ENCODE measurements at places on chromosomes 2 and 18.

- no peak for DNase-seq
Measured at GRCh38 chr2:210189452-210190138, 18.4 kb upstream of the KANSL1L start.

DNA sequence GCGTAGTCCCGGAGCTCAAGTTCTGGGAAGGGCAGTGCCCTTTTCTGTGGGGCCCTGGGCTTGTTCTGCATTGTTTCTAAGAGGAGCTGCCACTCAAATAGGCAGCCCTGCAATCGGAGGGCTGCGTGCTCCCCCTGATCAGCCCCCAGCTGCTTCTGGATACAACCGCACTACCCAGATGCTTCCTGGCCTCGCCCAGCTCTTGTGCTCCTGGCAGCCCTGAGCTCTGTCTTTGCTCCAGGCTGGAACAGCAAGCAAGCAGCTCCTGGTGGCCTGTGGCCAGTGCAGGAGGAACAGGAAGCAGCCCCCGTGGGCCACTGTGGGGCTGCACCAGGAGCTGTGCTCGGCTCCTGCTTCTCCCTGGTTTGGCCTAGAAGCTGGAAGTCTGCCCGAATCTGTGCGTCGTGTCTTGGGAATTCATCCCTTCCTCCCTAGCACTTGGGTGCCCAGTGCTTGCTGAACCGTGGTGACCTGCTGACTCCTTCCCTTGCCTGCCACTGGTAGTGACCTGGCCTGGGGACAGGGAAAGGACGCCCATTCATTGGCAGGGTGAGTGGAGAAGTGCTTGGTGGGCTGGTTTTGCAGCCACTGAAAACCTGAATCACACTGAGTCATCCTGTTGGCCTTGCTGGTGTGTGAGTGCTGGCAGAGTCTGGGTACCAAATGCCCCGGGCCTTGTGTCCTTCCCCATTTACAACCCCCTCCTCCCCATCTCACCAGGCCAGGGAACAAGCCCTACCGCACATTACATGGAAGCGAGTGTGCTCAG lies 27.3 kb upstream of the NTSR2 start:
- no peak for DNase-seq

GRCh38 chr2:102142829-102143449 lies 393 bp downstream of the IL1R1 start:
- DNase-seq, result no peak

GRCh38 chr2:189526241-189526640 lies 54.3 kb downstream of the SLC40A1 start:
- DNase-seq, result no peak

- DNase-seq, result no peak
Measured at GRCh38 chr18:67043276-67043675, 439.4 kb upstream of the CDH19 start.

GRCh38 chr18:51153659-51154371 lies 43.7 kb downstream of the MEX3C start:
- DNase-seq, result peak; percentile 21

DNA sequence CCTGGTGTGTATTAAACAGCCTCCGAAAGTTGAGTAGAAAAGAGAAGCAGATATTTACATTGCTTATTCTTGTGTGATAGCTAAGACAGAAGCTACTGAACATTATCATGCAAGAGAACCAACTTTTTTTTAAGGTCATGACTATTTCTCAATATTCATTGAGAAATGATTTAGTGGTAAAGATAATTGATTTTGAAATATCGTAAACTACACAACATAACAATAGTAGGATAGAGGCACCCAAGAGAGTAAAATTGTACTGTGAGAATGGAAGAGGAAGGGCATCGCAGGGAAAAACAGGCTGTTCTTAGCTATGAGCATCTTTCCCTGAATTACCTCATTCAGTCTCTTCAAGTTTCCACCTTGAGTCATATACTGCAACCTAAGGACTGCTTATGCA lies 25.2 kb downstream of the HRH4 start:
- DNase-seq, result no peak

DNA sequence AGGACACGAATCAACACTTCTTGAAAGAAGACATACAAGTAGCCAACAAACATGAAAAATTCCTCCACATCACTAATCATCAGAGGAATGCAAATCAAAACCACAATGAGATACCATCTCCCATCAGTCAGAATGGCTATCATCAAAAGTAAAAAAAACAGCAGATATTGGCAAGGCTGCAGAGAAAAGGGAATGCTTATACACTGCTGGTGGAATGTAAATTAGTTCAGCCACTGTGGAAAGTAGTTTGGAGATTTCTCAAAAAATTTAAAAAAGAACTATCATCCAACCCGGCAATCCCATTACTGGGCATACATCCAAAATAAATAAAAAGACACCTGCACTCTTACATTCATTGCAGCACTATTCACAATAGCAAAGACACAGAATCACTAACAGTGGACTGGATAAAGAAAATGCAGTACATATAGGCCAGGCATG lies 78.7 kb downstream of the GRB14 start:
- DNase-seq, result no peak

DNA sequence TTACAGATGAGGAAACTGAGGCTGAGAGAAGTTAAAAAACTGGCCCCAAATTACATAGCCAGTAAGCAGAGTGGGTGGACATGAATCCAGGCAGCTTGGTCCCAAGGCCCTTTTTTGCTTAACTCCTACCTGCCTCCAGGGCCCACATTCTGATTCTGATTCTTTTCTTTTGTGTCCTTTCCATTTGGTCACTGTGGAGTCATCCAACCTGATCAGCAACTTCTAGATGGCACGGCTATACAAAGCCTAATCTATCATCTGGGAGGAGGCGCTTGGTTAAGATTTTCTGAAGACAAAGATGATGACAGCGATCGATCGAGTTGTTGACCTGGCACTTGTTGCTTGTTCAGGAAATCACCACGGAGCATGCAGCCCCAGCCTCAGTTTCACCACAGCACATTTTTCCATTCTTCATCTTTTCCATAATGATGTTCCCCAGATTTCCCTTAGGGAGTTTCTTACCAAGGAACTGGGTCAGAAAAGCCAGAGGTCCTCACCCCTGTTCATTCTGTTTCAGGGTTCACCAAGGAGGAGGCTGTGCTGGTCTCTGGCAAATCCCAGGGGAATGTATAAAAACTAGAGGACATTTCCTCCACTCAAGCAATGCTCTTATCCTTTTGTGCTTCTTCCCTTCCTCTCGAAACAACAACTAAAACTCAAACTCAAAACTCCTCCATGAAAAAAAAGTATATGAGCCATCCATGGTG lies 6.9 kb upstream of the IGFBP2 start:
- DNase-seq, result no peak

- DNase-seq, result no peak
Measured at GRCh38 chr2:45070113-45070652, 60.9 kb upstream of the SIX2 start.

DNA sequence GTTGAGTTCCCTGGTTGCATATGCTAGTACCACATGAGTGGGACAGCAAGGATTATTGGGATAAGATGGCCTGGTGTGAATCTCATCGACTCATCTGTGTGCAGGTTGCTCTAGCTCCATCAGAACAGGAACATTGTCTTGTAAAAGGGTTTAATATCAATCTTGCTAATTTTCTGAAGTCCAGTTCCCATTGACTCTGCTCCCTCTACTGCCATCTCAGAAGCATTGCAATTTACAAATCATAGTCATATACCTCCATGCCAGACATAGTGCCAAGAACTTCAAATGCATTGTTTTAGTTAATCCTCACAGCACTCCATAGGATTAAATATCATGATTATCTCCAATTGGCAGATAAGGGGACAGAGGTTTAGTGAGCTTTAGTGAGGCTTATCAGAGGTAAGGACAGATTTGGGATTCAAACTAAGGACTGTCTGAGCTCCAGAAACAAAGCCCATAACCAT lies 4.8 kb upstream of the STAT4 start:
- DNase-seq, result no peak

- DNase-seq, result no peak
Measured at GRCh38 chr2:67922080-67922785, 140.6 kb downstream of the C1D start.

DNA sequence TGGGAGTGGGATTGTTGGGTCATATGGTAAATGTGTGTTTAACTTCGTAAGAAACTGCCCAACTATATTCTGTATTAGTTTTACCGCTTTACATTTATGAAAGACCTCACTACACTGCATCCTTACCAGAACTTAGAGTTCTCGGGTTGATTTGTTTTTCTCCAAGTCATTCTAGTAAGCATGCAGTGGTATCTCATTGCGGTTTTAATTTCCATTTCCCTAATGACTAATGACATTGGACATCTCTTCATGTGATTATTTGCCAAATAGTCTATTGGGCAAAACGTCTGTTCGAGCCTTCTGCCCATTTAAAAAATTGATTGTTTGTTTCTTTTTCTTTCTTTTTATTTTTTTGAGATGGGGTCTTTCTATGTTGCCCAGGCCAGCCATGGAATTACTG lies 6.8 kb downstream of the FBLN7 start:
- no peak for DNase-seq

DNA sequence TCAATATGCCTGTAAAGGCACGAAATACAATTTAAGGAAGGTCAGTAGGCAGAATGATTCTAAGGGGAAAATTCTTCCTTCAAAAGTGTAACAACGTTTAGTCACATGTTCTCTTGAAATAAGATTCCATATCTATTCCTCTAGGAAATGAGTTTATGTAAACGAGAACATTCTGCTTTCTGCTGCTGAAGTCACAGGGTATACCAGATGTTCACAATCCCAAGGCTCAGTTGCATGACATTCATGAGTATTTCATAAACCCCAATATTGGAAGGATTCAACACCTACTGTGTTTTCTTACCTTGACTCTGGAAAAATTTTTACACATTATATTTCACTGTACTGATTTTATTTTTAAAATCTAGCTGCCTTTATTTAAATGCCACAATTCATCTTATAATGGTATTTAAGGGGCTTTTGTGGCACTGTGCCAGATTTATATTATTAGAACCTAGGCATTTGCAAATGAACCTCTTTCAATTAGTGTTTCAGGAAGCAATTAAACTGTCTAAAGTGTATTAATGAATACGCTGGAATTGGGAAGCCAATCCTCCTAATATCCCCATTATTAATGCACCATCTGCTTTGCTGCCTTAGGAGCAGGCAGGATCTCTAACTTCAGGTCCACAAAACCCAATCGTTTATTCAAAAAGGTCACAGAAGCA lies 542.6 kb upstream of the KLHL29 start:
- no peak for DNase-seq

- no peak for DNase-seq
Measured at GRCh38 chr2:161217597-161218185, 57.5 kb downstream of the TANK start.

DNA sequence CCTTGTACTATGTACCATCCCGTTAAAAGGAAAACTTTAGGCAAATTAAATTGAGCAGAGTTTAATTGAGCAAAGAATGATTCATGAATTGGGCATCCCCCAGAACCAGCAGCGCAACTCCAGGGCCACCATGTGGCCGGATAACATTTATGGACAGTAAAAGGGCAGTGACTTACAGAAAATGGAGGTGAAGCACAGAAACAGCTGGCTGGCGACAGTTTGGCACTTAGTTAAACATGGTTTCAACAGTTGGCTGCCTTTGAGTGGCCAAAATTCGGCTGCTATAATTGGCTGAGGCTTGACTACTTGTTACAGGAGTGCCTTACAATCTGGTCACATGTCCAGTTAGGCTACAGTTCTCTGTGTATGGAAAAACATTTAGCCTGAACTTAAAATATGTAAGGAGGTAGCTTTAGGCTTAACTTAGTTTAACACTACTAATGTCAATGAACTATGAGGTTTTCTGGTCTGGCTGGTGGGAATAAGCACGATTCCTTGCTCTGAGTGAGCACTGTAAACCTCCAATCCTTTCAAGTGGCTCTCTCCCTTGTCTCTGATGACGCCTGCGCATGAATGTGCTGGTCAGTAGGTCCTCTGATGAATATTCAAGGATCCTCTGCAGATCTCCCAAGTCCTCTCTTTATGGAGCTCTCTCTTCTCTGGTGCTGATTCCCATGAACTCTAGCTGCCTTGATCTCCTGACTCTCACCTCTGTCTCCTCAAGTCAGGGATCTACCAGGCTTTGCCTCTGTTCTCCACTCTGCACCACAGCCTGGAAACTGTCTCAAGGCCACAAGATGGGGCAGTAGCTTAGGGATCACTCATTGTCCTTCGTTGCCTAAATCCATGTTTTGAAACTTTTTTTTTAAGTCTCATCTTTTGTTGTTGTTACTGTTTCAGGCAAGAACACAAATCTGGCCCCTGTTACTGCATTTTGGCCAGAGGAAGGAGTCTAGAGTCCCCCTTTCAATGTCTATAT lies 24.4 kb upstream of the RAB31 start:
- no peak for DNase-seq

- no peak for DNase-seq
Measured at GRCh38 chr2:119333360-119333759, 33.3 kb downstream of the C2orf76 start.

GRCh38 chr18:55706898-55707297 lies 118.9 kb upstream of the TCF4 start:
- DNase-seq, result no peak

DNA sequence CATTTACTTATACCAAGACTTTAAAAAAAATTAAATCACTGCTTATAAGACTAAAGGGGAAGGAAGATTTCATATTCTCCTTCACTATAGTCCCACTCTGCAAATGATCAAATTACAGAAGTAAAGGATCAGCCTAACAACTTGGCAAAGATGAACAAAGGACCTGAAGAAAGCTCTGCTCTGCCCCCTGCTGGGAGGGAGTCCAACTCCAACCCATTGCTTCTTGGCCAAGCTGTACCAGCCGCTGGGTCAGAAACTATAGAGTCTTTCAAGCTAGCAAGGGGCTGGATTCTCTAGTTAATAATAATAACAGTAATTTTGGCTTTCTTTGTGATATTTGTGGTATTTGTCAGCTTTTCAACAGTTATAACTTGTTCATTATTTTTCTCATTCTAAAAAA lies 927.0 kb upstream of the CRIM1 start:
- DNase-seq, result no peak

DNA sequence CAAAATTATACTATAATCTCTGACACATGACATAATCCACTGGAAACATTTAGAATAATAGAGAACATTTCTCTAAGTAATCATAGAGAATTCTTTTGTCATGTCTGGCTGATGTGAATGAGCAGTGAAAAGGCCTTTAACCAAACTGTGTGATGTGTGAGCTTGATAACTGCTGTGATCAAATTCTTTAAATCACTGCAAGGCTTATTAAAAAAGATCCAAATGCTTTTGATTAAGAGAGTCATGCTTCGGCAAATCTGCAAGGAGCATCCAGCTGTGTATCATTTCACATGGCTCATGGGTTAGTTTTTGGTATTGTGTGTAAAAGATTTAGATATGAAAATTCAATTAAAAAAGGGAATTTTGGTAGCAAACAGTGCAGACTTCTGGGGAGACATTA lies 58.6 kb upstream of the TFPI start:
- no peak for DNase-seq

GRCh38 chr2:173766537-173767289 lies 198.5 kb downstream of the SP3 start:
- no peak for DNase-seq

- no peak for DNase-seq
Measured at GRCh38 chr2:159557437-159558034, 58.8 kb downstream of the BAZ2B start.

- no peak for DNase-seq
Measured at GRCh38 chr2:137156221-137156844, 391.0 kb downstream of the THSD7B start.

GRCh38 chr2:229126066-229126465 lies 145.0 kb downstream of the PID1 start:
- no peak for DNase-seq
